ENCODE measurements at places on chromosomes 5 and 9.

- DNase-seq, result no peak
These were observed 107.7 kb upstream of the GPR151 start for GRCh38 chr5:146623666-146624065.

- DNase-seq, result no peak
These were observed 142.0 kb upstream of the SLC28A3 start for GRCh38 chr9:84482607-84483006.

- peak; percentile 71 for DNase-seq
These were observed 46.7 kb downstream of the GARNL3 start for GRCh38 chr9:127311239-127311741.

GRCh38 chr9:91164724-91165520 is 196.8 kb downstream of the AUH start:
- DNase-seq, result peak; percentile 90

DNA sequence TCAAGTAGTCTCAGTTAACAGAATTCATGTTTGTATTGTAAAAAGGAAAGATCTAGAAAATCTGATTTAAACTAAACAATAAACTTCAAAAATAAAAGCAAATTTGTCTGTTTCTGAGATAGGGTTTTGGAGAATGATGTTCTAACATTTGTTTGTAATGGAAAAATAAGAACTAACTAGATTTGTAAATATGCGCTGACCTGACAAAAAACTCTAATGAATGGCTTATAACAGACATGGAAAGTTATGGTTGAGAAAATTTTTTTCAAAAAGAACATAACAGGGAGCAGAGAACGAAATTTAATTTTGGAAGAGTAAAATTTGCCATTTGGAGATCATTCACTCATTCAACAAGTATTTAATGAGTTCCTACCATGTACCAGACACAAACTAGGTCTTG is 179.0 kb upstream of the TARS1 start:
- no peak for DNase-seq

GRCh38 chr9:84823421-84824271 is 154.1 kb downstream of the NTRK2 start:
- DNase-seq, result no peak

DNA sequence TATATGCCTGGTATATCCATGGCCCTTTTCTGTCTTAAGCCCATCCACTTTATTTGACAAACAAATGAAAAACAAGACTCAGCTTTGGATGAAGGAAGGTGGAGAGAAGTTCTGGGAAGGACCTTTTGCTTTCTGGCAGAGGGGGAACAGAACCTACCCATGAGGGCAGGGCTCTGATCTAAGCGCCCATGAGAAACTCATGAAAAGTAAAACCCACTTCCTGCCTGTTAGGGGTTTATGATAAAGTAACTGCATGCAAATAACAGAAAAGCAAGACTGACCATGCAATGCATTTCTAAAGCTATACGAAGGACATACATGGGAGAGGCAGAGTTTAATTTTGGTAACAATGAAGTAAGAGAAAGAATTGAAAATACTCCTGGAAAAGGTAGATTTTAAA is 181.9 kb upstream of the ADRA1B start:
- no peak for DNase-seq

- DNase-seq, result no peak
These were observed 130.6 kb upstream of the EPB41L4A start for GRCh38 chr5:112549605-112550166.

- no peak for DNase-seq
These were observed 182.3 kb downstream of the IRX2 start for GRCh38 chr5:2569176-2569575.

DNA sequence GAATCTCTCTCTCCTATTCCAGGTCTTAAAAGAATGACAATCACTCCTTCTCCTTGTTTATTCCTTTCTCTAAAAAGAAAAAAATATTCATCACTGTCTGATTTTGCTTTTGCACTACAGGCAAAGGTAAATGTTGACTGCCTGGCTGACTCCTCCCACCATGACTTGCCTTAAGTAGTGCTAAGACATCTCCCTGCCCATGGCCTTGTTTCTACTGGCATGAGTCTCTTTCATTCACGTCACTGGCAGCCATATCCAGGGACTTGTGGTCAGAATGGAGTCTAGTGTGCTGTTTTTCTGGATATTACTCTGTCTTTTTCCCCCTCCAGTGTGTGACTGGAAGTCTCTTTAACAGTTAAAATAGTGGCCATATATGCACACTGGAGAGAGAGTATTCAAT is 522.9 kb upstream of the DAB2 start:
- no peak for DNase-seq

DNA sequence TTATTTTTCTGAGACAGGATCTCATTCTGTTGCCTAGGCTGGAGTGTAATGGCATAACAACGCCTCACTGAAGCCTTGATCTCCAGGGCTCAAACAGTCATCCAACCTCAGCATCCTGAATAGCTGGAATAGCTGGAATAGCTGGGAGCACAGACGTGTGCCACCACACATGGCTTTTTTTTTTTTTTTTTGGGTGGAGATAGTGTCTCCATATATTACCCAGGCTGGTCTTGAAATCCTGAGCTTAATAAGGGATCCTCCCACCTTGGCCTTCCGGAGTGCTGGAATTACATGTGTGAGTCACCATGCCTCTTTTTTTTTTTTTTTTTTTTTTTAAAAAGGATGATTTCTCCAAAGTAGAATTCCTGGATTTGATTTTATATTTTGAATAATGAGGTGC is 60.7 kb downstream of the NSD1 start:
- peak; percentile 74 for DNase-seq

DNA sequence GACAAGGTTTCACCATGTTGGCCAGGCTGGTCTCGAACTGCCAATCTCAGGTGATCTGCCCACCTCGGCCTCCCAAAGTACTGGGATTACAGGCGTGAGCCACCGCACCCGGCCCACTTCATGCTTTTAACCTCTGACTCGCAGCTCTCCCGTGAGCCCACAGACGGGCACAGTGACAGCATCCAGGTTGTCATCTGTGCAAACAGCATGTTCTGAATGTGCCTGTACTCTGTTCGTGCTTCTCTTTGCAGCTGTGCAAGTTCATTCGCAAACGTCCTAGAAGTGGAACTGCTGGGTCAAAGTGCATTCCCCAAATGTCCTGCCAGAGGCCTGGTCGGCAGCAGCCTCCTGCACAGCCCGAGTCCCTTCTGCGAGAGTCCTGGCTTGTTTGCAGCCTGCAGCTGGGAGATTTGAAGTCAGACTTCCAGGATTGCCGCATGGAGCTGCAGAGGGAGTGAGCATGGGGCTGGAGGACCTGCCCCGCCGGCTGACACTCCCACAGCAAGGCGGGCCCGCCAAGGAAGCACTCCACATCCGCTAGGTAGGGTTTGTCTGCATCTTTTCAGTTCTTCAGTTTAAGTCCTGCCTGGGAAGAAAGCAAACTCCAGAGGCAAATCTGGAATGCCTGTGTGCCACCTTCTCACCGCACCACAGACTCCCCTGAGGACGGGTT is 3.4 kb downstream of the BRD3OS start:
- no peak for DNase-seq

DNA sequence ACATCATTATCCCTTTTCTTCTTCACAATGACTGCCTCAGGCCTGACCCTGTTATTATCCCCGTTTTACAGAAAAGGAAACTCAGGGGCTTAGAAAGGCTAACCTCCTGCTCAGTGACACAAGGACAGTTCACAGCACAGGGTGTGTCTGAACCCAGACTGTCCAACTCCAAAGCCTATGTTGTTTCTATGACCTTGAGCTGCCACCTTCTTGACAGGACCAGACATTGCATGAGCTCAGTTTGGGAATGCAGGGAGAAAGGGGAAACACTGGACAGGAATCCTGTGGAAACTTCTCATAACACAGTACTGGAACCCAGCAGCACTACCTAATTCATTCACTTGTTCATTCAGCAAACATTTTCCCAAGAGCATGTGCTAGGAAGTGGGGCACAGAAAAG is 472.8 kb downstream of the CDK5RAP2 start:
- DNase-seq, result no peak

DNA sequence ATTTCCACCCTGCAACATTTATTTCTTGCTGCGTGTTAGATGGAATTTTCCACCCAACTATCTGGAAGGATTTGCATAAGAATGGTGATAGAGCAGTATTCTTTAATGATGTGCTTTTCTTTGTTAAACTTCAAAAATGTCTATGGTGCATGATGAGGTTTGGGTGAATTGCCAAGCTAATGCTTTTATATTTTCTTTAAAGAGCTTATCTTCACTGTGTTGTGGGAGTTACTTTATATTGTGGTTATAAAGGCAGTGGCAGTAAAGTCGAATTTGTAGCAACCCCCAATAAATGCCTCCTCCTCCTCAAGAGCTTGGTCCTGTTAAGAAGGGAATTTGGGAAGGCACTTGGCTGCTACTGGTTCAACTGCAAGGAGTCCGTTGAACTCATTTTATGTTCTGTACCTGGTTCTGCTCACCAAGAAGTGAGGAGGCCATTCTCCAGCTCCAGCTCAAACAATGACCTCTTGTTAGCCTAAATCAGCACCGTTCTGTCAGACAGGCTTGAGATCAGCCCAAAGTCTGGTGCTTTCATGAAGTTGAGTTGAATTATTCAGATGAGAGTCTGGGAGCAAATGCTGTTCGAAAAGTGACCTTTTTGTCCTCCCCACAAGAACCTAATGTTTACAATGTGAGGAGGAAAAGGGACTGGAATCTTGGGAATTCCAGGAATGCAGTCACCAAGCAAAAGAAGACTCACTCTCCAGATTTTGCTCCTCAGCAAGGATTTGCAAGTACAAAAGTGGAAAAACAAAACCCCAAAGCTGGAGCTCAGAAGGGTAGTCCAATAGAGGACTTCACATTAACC is 217.0 kb downstream of the TMEM38B start:
- no peak for DNase-seq

DNA sequence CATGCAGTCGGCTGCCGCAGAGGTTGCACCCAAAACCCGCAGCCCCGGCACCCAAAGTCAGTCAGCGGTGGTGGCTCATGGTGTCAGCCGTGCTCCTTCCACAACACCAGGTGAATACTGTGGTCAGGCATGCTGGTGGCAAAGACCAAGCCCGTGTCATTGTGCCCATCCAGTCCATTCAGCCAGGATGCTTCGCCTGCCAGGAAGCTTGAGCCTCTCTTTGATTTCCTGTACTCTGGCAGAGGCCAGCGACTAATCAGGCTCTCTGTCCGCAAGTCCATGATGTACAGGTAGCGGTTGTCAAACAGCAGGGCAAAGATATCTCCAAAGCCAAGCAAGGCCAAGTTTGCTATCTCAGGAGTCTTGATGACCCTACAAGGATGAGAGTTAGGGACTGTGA is 28.7 kb downstream of the FBXW2 start:
- no peak for DNase-seq

- no peak for DNase-seq
These were observed 48.9 kb downstream of the VAV2 start for GRCh38 chr9:133943036-133943780.

DNA sequence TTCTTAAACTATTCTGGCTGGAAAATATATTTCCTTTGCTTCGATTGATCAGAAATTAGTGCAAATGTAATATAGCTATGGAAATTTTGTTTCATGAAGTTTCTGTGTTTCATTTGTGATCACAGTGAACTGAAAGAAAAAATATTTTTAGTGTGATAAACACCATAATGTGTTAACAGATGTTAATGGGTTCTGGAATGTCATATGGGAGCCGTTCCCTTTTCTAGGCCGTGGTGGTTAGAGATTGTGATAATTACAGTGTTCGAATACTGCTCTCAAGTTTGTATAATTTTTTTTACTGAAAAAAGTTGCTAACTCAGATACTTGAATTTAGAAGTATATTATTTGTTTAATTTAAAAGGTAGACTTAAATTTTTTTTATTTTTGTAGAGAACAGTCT is 19.3 kb downstream of the GAPVD1 start:
- no peak for DNase-seq

GRCh38 chr5:42579320-42579719 is 156.1 kb downstream of the GHR start:
- no peak for DNase-seq

DNA sequence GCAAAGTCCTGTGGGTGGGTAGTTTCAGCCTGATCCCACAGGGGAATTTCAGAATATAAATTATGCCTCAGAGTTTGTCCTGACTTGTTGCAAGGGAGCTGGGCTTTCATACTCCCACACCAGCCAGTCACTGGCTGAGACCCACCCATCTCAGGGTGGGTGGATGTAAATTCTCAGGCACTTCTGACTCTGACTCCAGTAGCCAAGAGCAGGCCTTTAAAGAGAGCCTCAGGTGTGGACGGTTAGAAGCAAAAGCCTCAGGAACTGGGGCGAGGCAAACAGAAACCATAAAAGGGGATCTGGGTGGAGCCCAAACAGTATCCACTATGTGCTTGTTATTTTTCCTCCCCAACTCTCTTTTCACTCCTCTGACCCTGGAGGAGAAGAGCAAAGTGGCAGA is 28.6 kb upstream of the FBXW11 start:
- DNase-seq, result no peak

GRCh38 chr5:151254556-151254955 is 1.6 kb downstream of the GM2A start:
- DNase-seq, result no peak

- no peak for DNase-seq
These were observed 81.9 kb upstream of the DHFR start for GRCh38 chr5:80736730-80737129.

Data from adrenal gland (tissue), 19 donors.